ENCODE measurements at places on chromosomes 16 and 17.

DNA sequence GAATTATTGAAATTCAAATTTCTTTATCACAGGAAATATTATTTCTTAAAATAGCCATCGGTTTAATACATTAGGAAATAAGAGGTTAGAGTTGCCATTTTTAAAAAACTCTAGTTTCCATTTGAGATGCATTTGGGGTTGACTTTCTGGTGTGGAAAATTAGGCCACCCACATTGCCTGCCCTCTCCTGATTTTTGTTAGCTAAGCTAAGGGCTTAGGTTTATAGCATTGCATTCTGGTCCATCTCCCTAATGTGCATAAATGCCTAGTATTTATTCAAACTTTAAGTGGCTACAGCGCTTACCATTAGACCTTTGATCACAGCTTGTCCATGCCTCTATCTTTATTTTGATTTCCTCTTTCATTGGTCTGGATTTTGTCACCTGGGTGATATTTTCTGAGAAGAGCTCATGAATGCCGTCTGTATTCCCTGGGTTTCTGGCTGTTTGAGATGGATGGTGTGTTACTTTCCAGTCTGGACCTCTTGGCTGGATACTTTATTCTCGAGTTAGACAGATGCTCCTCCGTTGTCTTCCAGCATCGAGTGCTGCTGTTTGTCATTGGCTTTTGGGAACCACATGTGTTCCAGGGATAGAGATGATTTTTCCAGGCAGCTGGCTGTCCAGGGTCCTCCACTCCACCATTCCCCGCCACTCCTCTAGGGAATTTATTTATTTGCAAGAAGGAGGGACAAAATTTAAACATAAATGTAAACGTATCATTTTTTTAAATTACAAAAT, 120.3 kb downstream of the KATNIP start:
- DNase-seq: no peak

- no peak for DNase-seq
These were observed 19.5 kb downstream of the LYRM1 start for GRCh38 chr16:20920091-20920490.

DNA sequence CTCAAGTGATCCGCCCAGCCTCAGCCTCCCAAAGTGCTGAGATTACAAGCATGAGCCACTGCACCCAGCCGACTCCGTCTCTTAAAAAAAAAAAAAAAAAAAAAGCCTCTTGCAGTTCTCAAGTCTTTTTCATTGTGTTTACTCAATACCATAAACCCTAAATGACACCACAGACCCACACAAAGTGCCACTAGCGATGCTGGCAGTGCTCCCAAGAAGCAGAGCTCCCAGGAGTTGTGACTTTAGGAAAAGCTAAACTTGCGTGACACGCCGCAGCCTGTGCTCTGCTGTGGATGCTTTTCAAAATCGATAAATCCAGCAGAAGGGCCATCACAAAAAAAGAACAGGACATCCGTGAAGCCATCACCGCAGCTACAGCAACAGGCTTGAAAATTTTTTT, 114.7 kb downstream of the ANKRD11 start:
- no peak for DNase-seq

DNA sequence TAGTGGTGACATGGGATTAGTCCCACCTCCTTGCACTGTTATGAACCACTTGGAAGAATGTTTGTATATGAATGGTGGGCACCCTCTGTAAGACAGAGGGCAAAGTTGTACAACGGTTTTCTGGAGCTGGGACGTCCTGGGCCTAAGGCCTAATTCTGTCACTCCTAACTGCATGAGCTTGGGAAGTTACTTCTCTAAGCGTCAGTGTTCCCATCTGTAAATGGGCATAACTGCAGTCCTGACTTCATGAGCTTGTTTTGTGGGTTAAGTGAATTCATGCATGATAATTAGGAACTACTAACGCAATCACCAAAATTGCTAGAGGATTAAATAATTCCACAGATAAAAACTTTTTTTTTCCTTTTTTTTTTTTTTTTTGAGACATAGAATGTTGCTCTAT, 1.8 kb downstream of the TBC1D16 start:
- no peak for DNase-seq

DNA sequence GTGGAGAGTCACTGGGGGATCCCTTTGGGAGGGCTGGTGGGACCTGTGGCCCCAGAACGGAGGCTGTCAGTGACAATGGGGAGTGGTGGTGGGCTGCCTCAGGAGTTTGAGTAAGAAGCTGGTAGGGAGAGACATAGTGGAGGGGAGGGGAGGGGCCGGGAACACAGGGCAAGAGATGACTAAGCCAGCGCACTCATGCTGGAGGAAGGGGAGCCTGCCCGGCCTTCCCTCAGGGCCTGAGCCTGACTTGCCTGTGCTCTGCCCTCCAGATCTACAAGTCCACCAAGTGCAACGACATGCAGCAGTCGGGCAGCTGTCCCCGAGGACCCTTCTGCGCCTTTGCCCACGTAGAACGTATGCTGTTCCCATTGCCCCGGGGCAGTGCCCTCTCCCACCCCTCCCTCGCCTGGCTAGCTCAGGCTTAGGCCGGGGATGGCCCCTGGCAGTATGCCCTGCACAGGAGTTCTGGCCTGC, 29.3 kb downstream of the UNC13D start:
- DNase-seq: no peak

GRCh38 chr17:48755356-48755755, 26.8 kb upstream of the HOXB13 start:
- no peak for DNase-seq

- DNase-seq: no peak
These were observed 165.3 kb downstream of the MRTFB start for GRCh38 chr16:14236401-14236800.

- peak; percentile 48 for DNase-seq
These were observed 37.2 kb downstream of the IRF8 start for GRCh38 chr16:85935974-85936760.
